CD8-positive, alpha-beta T cell (primary cell): ENCODE measurements at places on chromosomes 1 and 21.

DNA sequence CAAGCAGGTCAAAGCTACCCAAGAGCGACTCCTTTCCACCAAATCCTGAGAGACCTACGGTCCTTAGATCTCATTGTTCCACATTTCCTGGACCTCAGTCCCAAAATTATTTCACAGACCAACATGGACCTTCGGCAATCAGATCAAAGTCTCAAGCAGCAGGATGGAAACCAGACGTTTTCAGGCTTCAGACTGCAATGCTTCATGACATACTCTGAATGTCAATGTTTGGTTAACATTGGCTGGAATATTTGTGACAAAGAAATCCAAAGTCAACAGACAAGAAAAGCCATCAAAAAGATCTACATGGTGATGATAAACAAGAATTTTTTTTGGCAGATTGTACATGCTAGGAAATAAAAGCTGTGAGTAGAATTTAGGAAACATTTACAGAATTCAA lies 1057.3 kb downstream of the ADGRL2 start:
- DNase-seq: no peak

- no peak for DNase-seq
Observed at GRCh38 chr21:42151148-42151947, 67.6 kb upstream of the ABCG1 start.

DNA sequence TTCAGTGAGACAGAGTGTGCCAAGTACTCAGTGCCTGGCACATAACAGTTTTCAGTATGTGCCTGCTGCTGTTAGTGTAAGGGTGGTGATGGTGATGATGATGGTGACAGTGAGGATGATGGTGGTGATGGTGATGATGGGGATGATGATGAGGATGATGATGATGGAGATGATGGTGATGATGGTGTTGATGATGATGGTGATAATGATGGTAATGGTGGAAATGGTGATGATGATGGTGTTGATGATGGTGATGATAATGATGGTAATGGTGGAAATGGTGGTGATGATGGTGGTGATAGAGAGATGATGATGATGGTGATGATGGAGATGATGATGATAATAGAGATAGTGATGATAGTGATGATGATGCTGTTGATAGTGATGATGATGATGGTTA lies 62.0 kb downstream of the AJAP1 start:
- DNase-seq: no peak

GRCh38 chr1:55081188-55081904 lies 42.0 kb downstream of the PCSK9 start:
- no peak for DNase-seq
